ENCODE measurements at places on chromosomes 3 and 15.

DNA sequence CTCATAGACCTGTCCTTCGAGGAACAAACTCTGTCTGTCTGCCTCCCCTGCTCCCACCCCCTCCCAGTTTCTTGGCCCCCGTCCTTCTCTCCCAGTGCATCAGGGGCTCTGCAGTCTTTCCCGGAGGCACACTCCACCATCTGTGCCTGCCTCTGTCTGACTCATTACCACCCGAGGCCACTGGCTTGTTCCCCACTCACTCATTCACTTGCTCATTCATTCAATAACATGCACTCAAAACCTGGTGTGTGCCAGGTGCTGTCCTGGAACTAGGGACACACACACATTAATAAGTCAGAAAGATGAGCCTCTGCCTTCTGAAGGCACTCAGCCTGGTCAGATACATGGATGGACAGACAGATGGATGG is 12.4 kb downstream of the AMIGO3 start:
- DNase-seq: no peak

- no peak for DNase-seq
Measured at GRCh38 chr3:27826448-27826847, 104.3 kb upstream of the EOMES start.

DNA sequence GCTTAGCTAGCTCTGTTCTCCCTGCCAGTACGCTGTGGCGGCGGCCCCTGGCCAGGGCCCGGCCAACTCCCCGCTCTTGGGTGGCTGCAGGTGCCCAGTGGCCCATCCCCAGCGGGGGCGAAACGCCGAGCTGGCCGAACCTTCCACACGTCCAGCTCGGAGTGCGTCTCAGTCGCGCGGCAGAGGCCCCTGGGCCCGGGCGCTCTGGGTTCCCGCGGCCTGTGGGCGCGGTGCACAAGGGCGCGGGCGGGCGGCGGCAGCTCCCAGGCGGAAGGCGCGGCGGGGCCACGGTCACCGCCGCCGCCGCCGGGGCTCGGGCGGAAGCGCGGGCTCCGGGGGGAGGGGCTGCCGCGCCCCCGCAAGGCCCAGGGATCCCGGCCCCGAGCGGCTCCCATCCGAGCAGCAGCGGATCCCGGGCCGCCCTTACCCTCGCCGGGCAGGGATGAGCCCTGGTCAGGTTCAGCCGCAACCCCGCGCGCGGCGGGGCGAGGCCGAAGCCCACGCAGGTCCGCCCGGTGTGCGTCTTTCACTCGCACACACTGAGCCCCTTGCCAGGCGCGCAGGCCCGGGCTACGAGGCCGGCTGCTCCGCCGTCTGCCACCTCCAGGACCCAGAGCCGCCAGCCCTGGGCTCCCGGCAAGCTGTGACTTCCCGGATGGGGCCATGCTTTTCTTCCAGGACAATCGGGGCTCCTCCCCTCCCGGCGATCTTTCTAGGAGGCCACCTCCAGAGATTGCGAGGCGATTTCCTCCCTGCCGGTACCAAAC is 54.2 kb downstream of the CCDC54 start:
- DNase-seq: no peak

DNA sequence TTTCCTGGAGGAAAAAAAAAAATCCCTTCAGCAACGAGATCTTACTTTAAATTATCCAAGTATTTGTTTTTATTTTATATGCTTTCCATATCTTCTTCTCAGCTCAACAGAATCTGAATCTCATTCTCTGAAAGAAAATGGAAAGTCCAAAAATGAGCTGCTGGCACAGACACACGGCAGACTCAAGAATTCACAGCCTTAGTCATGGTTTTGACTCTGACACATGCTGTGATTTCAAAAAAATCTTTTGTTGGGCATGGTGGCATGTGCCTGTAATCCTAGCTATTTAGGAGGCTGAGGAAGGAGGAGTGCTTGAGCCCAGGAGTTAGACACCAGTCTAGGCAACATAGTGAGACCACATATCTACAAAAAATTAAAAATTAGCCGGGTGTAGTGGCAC is 565.0 kb downstream of the MAGI1 start:
- DNase-seq: no peak

DNA sequence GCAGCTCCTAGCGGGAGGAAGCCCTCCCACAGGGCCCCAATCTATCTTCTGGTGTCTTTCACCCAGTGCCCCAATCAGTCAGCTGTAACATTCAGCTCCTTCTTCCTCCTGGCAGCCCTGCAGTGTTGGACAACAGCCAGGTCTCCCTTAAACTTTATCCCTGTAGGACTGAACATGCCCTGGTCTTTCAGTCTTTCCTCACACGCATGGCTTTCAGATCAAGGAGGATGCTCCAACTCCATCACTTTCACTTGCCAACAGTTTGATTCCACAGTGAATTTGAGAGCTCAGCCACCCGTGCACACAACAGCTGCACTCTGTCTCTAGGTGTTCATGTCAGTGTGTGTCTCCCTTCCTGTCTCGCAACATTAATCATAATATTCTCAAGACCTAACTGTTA is 28.5 kb upstream of the LRRC34 start:
- no peak for DNase-seq

DNA sequence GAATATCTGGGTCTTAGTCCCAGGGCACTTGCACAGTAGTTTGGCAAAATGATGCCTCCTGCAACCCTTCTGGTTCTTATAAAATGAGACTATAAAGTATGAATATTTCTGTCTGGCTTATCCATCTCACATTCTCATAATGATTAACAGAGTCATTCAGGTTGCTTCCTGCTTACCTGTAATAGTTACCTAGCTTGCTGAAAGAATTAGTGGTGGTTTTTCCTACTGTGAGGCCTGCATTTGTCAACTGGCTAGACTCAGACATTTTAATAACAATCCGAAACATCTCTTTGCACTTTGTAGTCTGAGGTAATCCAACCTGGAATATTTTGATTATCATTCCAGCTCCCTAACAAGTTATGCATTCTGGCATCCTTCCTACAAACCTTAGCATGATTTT is 75.6 kb upstream of the POU1F1 start:
- DNase-seq: no peak

DNA sequence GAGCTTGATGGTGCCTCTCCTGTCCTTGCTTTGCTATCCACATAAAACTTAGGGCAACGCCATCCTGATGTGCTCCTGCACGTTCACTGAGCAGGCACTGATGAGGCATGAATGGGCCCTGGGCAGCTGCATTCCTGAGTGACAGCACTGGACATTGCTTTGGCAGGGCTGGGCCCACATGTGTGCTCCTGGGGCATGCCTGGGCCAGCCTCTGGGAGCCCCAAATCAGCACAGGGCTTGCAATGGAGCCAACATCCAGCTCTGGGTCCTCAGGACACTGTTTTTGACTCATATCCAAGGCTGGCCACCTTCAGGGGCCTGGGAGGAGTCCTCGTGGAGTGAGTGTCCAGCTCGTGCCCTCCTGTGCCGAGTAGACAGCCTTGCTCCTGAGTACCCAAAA is 5.9 kb upstream of the TKT start:
- DNase-seq: no peak

- no peak for DNase-seq
Measured at GRCh38 chr3:23600167-23600871, 205.4 kb upstream of the UBE2E1 start.

DNA sequence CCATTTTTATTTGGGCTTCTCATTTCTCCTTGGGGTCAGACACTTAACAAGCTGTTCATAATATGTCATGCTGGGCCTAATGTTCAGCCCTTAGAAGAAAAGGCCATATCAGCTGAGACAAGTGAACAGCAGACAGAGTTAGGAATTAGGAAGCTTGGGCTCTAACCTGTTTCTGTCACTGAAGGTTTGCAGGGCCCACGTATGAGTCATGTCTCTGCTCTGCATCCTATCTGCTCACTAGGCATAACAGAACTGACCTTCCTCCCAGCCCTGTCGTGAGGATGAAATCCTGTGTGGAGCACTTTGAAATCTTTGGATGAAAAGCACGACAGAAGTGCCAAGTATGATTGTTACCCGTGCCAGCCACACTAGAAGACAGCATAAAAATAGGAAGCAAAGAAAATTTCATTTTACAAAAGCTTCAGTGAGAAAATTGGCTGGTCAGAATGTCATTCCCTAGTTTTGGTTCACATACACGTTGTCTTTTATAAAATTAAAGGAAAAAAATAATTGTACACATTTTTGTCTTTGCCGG is 26.5 kb upstream of the CD47 start:
- no peak for DNase-seq

- DNase-seq: no peak
Measured at GRCh38 chr3:141399200-141399599, 30.9 kb downstream of the ZBTB38 start.

GRCh38 chr15:81948751-81949150 is 97.1 kb downstream of the MEX3B start:
- DNase-seq: no peak

DNA sequence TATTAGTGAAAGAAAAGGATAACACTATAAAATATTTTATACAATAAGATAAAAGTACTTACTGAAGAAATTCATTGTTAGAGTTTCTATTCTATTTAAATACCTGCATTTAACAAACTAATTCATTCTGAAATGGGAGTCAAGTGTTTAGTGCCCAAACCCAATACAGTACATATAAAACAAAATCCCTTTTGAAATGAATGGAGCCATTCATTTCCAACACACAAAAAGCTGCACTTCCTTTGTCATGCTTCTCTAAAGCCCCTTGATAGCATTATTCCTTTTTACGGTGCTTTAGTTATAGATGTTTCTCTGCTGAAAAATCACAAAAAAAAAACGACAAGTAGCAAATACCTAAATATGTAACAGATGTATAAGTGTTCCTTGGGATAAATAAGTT is 596.3 kb downstream of the ZIC1 start:
- no peak for DNase-seq

GRCh38 chr15:33168444-33168843 is 26.1 kb downstream of the FMN1 start:
- no peak for DNase-seq

DNA sequence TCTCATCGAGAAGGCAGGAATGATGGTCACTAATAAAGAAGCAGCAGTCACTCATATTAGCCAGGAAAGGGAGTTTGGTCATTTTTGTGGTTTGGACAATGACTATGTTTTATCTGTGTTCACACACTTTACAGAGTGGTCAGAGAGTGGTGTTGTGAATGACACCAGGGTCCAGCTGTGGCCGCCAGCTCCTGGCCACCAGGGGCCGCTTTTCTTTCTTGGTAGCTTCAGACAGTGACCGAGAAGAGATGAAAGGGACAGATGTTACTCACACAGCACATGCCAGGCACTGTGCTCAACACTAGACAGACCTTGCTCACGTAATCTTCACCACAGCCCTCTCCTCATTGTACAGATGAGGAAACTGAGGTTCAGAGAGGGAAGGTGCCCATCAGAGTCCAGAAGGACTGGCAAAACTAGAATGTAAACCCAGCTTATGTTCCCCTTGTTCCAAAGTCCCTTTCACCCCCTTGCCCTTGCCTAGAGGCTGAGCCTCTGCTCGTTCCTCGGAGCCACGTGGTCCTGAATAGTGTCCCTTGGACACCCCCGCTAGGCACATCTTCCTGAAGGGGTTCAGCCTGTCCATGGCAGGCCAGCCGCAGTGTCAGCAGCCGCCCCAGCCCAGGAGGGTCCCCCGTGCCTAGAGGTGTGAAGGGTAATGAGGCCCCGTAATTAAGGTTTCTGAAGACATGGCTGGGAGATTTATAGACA is 55.6 kb downstream of the CYP11A1 start:
- no peak for DNase-seq

DNA sequence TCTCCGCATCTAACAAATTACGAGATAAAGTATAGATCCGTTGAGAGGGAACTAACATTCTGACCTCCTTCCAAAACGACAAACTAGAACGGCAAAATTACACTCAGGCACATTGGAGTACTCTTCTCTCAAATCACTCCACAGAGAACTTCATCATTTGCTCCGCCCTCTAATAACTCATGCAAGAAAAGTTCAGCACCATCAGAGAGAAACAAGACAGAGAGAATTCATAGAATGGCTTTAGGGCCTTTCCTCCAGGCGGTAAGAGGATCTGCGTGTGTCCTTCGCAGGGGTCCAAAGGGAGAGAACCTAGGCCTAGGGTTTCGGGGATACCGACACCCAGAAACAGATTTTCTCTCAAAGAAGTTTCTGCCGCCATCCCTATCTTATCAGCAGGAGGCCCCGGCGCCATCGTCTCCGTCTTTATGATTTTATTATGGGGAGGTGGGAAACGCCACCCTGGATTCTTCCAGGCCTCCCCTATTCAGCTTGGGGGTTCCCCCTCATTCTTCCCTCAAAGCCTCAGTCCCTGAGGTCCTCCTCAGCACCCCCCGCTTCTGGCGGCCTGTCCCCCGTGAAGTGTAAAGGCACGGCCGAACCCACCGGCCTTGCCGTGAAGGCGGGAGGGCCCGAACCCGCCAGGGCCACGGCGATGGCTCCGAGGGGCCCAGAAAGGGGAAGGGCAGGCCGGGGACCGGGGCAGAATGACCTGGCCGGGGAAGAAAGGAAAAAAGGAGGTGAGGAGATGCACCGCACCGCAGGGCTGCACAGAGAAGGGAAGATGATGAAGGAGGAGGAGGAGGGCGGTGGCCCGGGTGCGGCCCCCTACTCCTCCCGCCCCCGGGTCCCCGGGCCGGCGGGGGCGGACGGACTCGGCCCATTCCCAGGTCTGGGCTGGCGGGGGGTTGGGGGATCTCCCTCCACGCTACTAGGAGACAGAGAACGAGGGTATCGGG is 768 bp downstream of the UBXN7 start:
- no peak for DNase-seq

DNA sequence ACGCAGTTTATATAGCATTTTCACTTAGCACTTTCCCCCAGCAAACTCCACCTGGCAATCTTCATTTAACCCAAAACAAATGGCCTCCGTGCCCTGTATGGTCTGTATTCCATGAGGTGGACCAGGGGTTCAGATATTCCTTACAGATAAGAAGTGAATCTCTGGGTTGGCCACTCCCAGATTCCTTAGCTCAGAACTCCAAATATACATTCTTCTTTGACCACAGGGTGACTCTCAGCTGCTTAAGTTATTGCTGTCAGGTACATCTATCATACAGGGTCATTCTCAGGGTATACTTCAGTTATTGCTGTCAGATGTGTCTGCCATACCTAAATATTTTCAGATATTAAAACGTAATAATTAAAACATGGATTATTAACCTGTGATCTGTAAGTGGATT is 229.8 kb downstream of the TBL1XR1 start:
- DNase-seq: no peak

GRCh38 chr3:8338424-8338823 is 163.2 kb upstream of the LMCD1 start:
- DNase-seq: no peak

DNA sequence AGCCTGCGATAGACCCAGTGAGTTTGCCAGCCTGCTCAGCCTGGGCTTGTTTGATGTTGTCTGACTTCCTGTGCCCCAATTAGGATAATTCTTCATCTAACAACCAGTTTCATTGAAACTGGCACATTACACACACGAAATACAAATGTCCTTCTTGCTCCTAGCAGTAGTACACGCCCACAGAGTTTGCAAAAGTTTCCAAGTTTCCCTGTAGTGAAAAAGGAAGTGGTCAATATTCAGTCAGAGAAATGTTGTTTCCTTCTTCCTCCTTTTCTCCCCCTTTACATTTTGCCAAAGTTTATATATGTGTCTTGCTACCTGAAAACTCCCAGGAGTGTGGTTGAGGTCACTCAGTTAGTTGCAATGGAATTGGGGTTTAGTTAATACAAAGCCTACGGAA is 58.4 kb upstream of the LRTM1 start:
- no peak for DNase-seq

- DNase-seq: no peak
Measured at GRCh38 chr15:35293353-35294130, 208.4 kb upstream of the NANOGP8 start.
